Activated T-helper 2 cell treated with anti-CD3 and anti-CD28 coated beads, Interferon-gamma antibody, Interleukin-2, Interleukin-4, amounts not matched to agents 10 μg/mL and 5 μg/mL and 100 μg/mL, durations not matched to agents 14 hours and 24 hours and 36 hours (primary cell): ENCODE measurements at places on chromosomes 1 and 21.

- no peak for DNase-seq
These were observed 696 bp upstream of the GPATCH3 start for GRCh38 chr1:26900815-26901511.

DNA sequence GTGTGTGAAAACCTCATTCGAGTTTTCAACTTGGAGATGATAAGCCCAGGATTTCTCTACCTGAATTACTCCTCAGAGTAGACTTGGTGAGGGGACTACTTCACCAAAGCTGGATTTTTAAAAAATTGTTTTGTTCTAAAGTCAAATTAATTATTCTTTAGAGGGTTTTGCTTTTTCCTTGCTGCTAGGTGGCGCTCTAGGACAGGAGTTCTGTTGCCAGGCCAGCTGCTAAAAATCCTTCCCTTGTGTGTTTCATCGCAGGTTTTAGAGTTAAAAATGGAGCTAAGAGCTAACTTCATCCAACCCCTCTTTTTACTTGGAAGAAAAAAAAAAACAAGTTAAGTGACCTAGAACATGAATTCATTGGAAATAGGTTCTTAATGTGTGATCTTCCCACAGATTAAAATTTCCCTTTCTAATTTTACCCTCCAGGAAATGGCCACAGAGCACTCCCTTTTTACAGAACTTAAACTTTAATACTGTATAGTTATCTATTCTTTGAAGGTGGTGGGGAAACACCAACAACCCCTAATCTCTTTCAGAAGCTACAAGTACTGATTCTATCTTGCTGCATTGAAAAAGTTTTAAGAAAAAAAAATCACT lies 36.7 kb upstream of the FAM163A start:
- peak; percentile 40 for DNase-seq

DNA sequence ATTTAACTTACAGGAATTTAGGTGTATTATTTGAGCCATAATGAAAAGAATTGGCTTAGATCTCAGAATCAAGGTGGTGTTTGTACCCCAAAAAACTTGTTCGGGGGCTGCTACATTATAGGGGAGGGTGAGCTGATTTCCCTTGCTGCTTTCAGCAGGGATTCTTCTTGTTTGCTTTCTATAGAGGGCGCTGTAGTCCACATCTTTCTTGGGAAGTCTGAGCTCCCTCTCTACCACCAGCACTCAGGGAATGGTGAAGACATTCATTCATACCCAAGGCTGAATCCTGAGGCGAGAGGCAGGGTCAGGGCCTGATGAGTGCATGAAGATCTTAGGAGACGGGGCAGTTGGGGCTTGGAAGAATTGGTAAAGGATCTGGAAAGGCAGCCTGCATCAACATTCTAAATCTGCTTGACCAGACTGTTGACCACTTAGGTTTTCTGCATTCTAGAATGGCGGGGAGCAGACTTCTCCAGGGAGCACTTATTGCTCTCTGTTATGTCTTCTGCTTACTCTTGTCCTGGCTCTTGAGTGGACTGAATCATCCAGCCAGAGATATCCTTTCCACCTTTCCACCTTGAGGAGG lies 18.9 kb downstream of the SPATA46 start:
- DNase-seq = no peak

GRCh38 chr1:23838401-23838866 lies 13.2 kb upstream of the HMGCL start:
- DNase-seq = peak; percentile 61

- no peak for DNase-seq
These were observed 108.2 kb upstream of the OLIG2 start for GRCh38 chr21:32917362-32918135.

DNA sequence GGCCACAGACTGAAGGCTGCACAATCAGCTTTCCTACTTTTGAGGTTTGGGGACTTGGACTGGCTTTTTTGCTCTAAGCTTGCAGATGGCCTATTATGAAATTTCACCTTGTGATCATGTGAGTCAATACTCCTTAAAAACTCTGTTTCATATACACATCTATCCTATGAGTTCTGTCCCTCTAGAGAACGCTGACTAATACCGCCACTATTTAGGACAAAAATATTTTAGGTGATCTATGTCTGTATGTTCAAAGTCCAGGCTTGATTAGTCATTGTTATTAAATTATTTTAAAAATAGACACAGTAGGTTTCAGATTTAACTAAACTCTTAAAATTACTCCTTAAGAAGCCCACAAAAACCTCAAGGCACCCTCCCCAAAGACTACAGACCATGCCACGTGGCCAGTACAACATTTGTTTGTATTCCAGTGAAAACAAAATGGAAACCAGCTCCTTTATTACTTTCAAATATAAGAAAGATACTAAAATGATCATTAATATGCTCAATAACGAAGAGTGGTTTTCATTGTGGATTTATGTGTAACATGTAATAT lies 63.1 kb downstream of the TMPRSS15 start:
- DNase-seq = no peak
